ENCODE measurements at places on chromosomes 2 and 18.

GRCh38 chr2:242040681-242041080 lies 171.2 kb downstream of the RTP5 start:
- DNase-seq, result no peak

DNA sequence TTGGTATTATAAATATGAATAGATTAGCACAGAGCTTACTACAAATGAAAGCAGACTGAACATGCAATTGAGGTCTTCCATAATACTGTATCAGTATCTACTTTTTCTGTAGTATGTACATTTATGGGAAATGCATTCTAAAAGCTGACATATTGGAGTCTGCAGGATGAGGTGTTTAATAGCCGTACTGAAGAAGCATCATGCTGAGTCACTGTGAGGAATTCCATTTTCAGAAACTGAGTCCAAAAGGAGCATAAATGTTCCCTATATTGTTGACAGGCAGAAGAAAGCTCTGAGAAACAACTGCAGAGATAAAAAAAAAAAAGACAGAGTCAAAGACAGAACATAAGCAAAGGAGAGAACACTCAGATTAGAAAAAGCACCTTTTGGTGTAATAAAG lies 366.7 kb upstream of the SPHKAP start:
- no peak for DNase-seq

DNA sequence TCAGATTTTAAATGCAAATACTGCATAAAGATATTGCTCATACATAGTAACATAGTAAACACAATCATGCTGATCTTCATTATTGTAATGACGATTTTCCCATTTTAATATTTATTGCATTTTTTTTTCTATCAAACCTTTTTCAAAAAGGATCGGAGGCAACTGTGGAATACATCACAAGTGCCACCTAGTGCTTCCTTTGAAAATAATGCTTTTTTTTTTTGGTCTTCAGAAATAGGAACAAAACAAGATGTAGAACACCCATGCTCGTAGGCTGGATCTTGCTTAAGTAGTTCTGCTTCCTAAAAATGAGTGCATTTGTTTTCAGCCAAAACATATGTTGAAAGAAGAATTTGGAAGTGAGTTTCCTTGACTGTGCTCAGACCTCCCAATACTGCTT lies 35.7 kb upstream of the GPR155 start:
- peak; percentile 7 for DNase-seq

DNA sequence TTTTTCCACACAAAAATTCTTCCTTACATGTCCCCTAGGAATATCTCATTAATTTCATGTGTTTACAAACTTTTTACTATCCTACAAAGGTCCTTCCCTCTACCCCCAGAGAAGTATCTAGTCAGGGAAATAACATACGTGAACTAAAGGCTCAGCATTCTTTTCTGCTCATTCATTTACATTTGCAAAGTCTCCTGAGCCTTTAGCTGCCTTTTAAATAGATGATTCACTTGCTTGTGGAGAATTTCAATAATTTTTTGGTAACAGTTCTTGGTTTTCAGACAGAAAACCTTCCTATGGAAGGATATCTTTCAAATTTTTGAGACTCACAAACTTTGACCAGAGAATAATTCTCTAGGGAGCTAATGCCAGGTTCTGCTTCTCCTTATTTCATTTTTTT lies 81.5 kb upstream of the RMDN2 start:
- DNase-seq, result no peak

DNA sequence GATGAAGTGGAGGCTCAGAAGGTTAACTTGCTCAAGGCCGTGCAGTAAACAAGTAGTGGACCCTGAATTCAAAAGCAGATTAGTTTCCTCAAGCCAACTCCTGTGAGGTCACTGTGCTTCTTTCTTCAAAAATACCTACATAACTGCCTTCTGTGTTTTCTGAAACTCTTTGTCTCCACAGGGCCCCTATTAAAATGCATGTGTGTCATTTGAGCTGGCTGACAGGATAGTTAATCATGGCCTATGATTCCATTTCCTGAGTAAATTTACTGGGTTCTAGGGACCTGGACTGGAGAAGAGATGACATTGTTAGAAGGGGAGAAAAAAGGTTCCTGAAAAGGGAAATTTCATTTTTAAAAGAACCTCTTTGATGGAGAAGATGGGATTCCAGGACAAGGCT lies 12.9 kb upstream of the DTNA start:
- DNase-seq, result no peak

GRCh38 chr2:10964052-10964790 lies 52.5 kb downstream of the KCNF1 start:
- DNase-seq, result no peak
